Breast epithelium (tissue), 4 donors: ENCODE measurements at places on chromosomes 1 and 21. TPM values are rescaled to one million over a fixed set of nuclear protein-coding genes. Genes with fewer than 3 reads are reported as not detected.

SH2D5 gene
- 0.29 TPM for total RNA-seq

MAP7D1 gene
- 67.4 TPM for total RNA-seq

RNU1-2 gene
- under 0.01 TPM for total RNA-seq

KPRP gene
- total RNA-seq = not detected

DNA sequence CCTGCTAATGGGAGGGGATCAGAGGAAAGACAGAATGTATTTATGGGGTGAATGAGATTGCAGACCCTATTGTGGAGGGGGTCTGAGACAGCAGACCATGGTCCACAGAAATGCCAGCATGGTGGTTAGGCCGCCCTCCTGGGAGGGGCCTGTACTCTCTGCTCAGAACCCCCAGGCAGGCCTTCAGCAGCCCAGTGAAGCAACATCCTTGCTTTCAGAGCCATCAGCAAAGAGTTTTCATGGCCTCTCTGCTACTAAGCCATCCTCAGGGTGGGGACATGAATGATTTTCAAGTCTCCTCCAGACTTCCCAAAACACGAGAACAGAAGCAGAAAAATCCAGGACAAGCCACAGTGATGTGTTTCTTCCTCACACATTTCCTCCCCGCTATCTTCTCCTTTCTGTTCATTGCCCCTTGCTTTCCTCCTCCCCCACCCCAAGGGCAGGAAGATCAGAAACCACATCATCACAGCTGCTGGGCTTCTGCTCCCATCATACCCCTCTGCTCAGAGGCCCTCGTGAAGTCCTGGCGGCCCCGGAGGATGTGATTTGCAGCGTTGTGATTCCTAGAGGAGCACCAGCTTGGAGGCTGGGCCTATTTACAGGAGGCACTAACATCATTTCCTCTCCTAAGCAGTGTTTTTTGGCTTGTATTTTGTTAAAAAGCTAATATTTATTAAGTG, 48.0 kb downstream of the ABCA4 start:
- no peak overlapping the region for H3K27ac ChIP-seq
- no peaks in the 10 kb centered on the region for H3K36me3 ChIP-seq
- H3K27me3 ChIP-seq = no peaks in the 10 kb centered on the region

DNA sequence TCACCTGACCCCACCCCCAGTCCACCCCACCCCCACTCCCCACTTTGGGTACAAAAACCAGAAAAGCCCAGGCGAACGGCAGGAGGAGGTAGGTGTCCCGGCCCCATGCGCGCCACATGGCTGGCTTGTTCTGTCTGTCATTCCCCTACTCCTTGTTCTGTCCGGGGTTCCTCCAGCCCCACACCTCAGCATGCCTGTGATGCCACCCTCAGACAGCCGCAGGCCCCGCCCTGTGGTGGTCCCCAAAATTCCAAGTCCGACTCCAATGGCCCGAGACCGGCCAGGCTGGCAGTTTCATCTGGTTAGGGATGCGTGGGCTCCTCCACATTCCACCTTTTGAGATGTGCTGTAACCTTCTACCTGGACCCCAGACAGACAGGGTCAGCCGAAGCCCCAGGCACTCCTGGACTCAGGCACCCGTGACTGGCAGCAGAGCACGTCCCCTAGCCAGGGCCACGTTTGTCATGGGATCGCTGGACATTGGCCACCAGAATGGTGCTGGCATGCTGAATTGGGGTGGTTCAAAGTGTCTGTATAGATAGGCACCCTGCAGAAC, 94.4 kb downstream of the WDR4 start:
- peaks cover 4% of the 10 kb centered on the region for H3K27me3 ChIP-seq
- H3K4me3 ChIP-seq = no peak overlapping the region
- H3K36me3 ChIP-seq = no peaks in the 10 kb centered on the region
- H3K4me1 ChIP-seq = no peaks in the 10 kb centered on the region
- DNase-seq = no peak

- H3K36me3 ChIP-seq = no peaks in the 10 kb centered on the region
- no peak overlapping the region for H3K4me3 ChIP-seq
- H3K27ac ChIP-seq = no peak overlapping the region
Observed at GRCh38 chr1:18055156-18055555, 52.4 kb upstream of the IGSF21 start.

DNA sequence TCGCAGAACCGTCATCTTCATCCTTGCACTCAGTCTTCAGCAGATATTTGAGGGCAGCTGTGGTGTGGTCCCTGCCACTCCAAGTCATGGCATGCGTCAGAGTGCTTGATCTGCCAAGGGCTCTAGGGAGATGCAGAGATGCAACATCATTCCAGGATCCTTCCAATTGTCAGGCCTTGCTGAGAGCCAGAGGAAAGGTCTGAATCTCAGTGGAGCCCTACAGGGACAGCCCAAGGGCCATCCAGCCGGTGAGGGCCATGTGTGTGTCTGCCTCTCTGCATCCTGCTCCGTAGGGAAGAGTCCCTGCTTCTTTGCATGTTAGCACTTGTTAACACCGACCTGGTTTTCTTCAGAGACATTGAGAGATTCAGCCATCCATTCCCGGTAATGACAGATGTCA, 17.6 kb downstream of the MAPKAPK2 start:
- no peak for DNase-seq
- no peaks in the 10 kb centered on the region for H3K27me3 ChIP-seq
- H3K27ac ChIP-seq = no peak overlapping the region
- peaks cover 23% of the 10 kb centered on the region for H3K4me1 ChIP-seq
- H3K36me3 ChIP-seq = no peaks in the 10 kb centered on the region

GRCh38 chr1:189616893-189617292, 860.8 kb downstream of the BRINP3 start:
- no peak for DNase-seq
- no peaks in the 10 kb centered on the region for H3K4me1 ChIP-seq
- H3K36me3 ChIP-seq = no peaks in the 10 kb centered on the region
- no peak overlapping the region for H3K27ac ChIP-seq

DNA sequence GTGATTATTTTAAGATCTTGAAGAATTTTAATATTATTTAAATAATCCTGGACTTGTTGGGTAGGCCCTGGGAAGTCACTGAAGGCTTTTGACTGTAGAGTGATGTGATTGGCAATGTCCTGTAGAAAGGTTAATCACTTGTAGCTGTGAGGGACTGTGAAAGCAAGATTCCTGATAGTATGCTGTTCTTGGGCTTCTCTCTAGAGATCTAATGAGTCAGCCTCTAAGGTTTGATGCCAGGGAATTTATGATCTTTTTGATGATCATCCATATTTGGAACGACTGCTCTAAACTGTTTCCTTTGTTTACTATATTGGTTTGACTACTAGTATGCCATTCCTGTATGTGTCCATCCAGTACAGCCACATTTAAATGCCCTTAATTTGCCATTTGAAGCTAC, 56.5 kb downstream of the CAMSAP2 start:
- no peaks in the 10 kb centered on the region for H3K36me3 ChIP-seq
- DNase-seq = no peak
- no peak overlapping the region for H3K27ac ChIP-seq
- no peaks in the 10 kb centered on the region for H3K4me1 ChIP-seq
- H3K4me3 ChIP-seq = no peak overlapping the region

- no peak for DNase-seq
- H3K27ac ChIP-seq = no peak overlapping the region
- no peaks in the 10 kb centered on the region for H3K36me3 ChIP-seq
- H3K4me3 ChIP-seq = no peak overlapping the region
- no peaks in the 10 kb centered on the region for H3K4me1 ChIP-seq
- no peaks in the 10 kb centered on the region for H3K27me3 ChIP-seq
Observed at GRCh38 chr1:74522148-74522547, 9.7 kb upstream of the LRRC53 start.

DNA sequence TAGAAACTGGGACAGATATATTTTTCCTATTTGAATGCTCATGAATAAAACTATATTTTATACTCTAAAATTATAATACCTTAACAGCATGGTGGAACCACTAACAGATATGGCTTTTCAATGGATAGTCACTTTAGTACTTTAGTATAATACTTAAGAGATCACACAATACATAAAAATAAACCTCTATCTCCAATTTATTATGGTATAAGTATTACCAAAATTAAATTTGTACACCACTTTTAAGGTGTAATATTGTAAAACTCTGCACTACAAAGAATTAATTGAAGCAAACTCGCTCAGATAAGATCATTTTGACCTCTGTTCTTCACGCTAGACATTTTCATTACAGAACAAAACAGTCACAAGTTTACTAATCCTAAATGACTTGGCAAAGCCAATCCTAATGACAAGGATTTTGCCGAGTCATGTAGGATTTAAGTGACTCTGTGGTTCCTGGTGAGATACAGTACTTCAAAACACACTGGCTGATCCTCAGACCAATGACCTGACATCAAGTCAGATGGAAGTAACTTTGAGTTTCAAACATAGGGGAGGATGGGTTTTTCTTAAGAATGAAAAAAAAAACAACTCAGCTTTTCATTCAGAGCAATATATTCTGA, 200.6 kb downstream of the SMYD3 start:
- H3K36me3 ChIP-seq = no peaks in the 10 kb centered on the region
- no peaks in the 10 kb centered on the region for H3K4me1 ChIP-seq
- no peak overlapping the region for H3K27ac ChIP-seq
- H3K27me3 ChIP-seq = no peaks in the 10 kb centered on the region
- H3K4me3 ChIP-seq = no peak overlapping the region
- no peak for DNase-seq

- H3K4me3 ChIP-seq = no peak overlapping the region
- H3K27me3 ChIP-seq = no peaks in the 10 kb centered on the region
- H3K36me3 ChIP-seq = no peaks in the 10 kb centered on the region
- DNase-seq = no peak
- H3K27ac ChIP-seq = no peak overlapping the region
- no peaks in the 10 kb centered on the region for H3K4me1 ChIP-seq
Observed at GRCh38 chr1:116356673-116357072, 16.4 kb upstream of the ATP1A1 start.

DNA sequence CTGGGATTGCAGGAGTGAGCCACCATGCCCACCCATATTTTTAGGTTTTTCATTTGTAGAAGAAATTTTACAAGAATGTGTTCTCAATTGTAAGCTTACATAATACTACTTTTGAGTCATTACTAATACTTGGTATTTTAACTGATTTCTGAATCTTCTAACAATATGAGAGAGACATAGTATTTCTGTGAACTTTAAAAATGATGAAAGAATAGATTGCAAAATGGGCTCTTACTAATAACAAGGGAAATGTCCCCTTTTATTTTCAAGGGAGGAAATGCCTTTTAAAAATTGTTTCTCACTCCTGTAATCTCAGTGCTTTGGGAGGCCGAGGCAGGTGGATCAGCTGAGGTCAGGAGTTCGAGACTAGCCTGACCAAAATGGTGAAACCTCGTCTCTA, 5.9 kb downstream of the AGO3 start:
- no peak overlapping the region for H3K4me3 ChIP-seq
- peak overlapping the region; percentile 8 for H3K27ac ChIP-seq
- H3K36me3 ChIP-seq = no peaks in the 10 kb centered on the region

DNA sequence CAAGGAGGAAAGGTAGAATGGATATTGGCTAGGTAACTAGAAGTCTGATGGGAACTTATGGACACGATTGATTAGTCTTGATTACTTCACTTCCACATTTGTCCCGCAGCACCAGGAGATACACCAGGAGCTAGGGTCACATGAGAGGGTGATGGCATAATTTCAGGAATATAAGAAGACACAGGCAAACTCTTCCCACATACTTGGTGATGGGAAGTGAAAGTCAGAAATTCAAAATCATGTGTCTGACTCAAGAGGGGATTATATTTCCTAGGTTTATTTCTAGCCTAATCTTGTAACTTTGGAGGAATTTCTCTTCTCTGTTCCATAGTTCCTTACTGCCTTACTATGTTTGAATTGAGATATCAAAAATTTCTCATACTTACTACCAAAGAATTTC, 185.0 kb downstream of the PBX1 start:
- no peaks in the 10 kb centered on the region for H3K27me3 ChIP-seq
- no peak for DNase-seq
- no peak overlapping the region for H3K27ac ChIP-seq
- H3K4me3 ChIP-seq = no peak overlapping the region

- H3K4me1 ChIP-seq = no peaks in the 10 kb centered on the region
- no peaks in the 10 kb centered on the region for H3K27me3 ChIP-seq
- H3K4me3 ChIP-seq = peak within 1 kb of the TSS; percentile 80
- peak within 1 kb of the TSS; percentile 62 for H3K27ac ChIP-seq
Observed at GRCh38 chr1:168136709-168137514, at the start of gene GPR161. Gene GPR161 (minus strand): TSS chr1:168136930. CDS start chr1:168104850, 32,080 bp downstream.

GRCh38 chr1:154627257-154628120, 19.5 kb upstream of the ADAR start:
- H3K36me3 ChIP-seq = no peaks in the 10 kb centered on the region
- no peaks in the 10 kb centered on the region for H3K27me3 ChIP-seq
- peak overlapping the region; percentile 96 for H3K27ac ChIP-seq
- DNase-seq = peak; percentile 84
- peaks cover 4% of the 10 kb centered on the region for H3K4me1 ChIP-seq

DNA sequence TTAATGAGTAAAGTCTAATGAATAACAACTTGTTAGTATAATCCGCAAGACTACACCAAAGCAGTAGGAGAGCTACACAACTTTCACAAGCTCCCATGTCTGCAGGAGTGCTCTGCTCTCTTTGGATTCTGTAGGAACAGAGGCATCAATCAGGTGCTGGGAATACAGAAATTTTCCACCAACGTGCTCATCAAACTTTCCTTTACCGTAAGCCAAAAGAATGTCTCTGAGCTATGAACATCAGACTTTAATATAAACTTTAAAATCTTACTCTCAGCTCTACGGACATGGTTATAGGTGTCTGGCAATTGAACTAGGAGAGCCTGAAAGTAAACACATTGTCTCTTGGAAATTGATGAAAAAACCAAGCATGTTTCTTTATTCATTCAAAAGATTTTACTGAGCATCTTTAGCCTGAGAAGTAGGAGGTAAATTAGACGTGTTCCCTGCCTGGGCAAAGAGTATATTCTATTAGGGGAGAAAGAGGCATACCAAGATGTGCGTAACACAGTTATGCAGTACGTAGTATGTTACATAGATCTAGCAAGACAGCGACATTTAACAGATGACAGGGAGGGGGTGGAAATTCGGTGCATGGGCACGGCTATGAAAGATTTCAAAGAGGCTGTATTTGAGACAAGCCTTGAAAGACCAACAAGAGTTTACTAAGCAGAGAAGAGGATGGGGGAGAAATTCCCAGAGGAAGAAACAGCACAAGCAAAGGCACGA, 85.2 kb downstream of the TM2D1 start:
- peaks cover 4% of the 10 kb centered on the region for H3K4me1 ChIP-seq
- no peak for DNase-seq
- H3K36me3 ChIP-seq = no peaks in the 10 kb centered on the region
- peak overlapping the region; percentile 83 for H3K27ac ChIP-seq
- H3K4me3 ChIP-seq = no peak overlapping the region

DNA sequence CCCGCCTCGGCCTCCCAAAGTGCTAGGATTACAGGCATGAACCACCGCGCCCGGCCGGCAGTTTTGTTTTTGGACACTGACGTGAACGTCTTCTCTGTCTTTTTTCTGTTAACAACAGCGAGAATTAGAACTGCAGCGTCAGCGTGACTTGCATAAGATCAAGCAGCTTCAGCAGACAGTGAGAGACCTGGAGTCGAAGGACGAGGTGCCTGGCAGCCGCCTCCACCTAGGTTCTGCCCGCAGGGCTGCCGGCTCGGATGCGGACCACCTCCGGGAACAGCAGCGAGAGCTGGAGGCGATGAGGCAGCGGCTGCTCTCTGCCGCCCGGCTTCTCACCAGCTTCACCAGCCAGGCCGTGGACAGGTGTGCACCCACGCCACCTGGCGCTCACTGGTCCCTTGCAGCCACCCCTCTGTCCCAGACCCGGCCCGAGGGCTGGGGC, 22.9 kb upstream of the DIP2A start:
- no peak for DNase-seq
- no peaks in the 10 kb centered on the region for H3K27me3 ChIP-seq
- no peak overlapping the region for H3K27ac ChIP-seq

GRCh38 chr1:29424266-29424665, 187.9 kb downstream of the PTPRU start:
- H3K36me3 ChIP-seq = no peaks in the 10 kb centered on the region
- no peaks in the 10 kb centered on the region for H3K27me3 ChIP-seq
- H3K4me1 ChIP-seq = no peaks in the 10 kb centered on the region
- DNase-seq = no peak
